ENCODE measurements at places on chromosomes 6 and 20.

GRCh38 chr6:135188718-135189117, 7.6 kb downstream of the MYB start:
- DNase-seq = no peak

DNA sequence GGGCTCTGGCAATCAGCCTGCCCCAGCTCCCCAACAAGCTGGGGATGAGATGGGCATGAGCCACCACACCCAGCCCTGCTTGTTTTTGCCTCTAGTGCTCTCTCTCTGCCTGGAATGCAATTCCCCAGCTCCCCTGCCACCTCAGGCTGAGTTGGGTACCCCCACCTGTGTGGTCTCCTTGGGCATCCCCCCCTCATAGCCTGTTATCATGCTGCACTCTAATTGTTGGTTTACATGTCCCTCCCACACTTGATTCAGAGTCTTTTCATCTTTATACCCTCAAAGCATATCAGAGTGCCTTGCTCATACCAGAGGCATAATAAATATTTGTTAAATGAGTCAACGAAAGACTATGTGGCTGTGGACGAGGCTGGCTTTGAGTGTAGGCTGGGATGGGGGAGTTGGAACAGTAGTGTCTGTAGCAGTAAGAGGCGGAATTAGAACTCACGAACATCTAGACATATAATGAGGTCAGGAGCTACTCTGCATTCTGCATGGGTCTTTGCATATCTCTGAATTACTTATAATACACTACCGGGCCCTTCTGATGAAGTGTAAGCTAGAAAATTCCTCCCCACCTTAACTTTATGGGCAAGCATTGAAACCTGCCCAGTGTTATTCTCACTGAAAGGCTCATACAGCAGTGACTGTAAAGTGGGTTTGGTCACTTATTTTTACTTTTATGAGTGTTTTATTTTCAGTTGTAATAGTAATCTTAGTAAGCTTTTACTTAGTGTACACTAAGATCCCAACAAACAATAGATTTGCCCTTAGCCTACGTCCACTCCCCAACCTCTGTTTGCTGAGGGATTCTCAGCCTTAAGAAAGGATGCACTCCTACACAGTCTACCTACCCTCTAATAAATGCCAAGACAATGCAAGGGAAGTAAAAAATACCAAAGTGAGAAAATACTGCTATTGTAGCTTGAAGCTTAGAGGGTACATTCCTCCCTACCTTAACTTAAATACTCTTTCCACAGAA, 58.7 kb downstream of the EDN1 start:
- peak; percentile 60 for DNase-seq

GRCh38 chr20:62294516-62294915, 8.3 kb upstream of the ADRM1 start:
- no peak for DNase-seq

- DNase-seq = no peak
Measured at GRCh38 chr6:25918083-25918683, 12.3 kb downstream of the SLC17A2 start.

DNA sequence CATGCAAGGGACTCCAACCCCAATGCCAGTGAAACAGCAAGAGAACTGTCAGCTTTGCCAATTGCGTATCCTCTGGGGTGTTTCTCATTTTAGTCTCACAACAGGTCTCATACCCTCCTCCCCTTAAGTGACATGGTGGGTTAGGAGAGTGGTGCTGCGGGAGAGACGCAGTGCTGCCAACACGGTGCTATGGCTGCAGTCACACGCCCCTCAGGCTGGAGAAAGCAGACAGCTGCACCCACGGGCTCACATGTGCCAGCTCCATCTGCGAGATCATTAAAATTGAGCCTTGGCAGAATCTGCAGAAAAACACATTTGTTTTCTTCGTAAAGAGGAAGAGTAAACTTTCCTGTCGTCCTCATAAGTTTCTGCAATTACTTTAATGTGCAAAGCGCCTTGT, 114.7 kb downstream of the ANKRD60 start:
- no peak for DNase-seq

- DNase-seq = no peak
Measured at GRCh38 chr6:108134213-108134970, 31.4 kb upstream of the NR2E1 start.

GRCh38 chr20:50491168-50491567, 19.0 kb upstream of the PTPN1 start:
- DNase-seq = no peak

DNA sequence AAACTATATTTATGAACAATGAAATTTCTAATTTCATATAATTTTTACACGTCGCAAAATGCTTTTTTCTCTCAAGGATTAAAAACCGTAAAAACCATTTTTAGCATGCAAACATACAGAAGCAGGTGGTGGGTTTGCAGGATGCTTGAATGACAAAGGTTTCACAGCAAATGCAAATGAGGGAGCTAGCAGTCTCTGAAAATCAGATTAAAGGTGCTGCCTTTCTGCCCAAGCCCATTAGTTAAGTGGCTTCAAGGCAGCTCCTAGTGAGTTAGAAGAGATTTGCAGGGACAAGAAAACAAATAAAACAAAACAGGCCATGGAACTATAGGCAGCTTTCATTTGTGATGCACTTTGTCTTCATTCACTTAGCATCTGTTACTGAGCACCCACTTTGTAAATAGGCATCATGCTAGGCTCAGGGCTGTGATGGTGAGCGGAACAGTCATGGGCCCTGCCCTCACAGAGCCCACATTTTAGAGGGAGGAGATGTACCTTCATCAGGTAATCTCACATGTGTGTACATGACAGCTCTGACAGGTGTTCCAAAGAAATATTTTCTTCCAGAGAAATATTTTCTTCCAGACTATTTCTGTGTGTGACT, 29.5 kb downstream of the NAPB start:
- DNase-seq = no peak

DNA sequence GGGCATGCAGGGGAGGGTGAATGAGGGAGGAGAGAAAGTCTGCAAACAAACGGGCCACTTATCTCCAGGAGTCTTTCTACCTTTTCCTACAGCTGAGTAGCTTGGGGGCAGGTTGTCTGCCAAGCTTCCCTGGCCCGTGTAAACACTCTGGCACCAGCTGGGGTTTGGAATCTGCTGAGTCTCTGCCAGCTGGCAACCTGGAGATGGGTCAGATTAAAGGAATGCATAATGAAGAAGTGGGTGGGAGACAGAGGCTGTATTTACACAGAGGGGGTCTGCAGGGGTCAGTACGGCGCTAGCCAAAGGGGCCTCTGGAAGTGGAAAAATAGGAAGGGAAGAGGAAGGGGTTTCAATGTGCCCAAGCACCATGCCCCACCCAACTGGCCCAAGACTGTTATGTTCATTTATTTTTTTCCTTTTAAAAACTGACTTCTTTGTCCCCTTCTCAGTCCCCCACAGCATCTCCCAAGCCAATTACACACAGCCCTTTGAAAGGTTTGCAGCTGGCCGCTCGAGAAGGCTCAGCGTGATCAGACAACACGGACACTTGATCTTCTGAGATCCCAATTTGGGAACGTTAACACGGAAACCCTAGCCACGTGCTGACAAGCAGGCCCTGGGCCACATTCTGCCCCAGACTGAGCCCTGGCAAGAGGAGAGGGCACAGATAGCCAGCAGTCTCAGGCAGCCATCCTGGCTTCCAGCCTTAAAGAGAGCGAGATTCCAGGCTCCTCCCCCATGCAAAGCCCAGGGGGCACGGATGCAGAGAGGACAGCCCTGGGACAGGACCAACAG, 25.2 kb downstream of the TRAM2 start:
- peak; percentile 67 for DNase-seq

DNA sequence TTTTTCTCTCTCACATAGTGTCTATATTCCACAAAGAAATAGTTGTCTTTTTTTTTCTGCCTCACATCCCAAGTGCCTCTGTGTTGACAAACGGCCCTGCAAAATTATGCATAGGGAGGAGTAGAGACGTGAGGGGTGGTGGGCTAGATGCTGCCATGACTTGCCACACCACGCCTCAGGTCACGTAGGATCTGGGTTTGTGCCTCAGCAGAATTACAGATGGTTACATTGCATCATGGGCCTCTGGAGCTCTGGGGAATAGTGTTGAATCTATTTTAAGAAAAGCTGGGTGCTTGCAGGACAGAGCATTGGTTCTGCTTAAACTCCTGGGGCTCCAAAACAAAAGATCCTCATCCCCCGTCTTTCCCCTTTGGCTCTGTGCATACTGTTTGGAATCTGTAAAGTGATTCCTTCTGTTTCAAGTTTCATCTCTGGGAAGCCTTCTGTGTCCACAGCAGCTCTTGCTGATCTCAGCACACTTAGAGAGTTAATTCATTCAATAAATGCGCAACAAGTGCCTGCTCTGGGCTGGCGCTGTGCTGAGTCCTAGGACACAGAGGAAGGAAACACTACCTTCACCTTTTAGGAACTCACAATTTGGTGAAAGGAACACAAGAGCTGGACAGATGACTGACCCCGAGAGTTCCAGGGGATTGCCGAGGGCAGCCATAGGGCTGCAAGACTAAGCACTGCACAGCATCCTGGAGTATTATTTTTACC, 2.4 kb downstream of the FANCE start:
- no peak for DNase-seq

GRCh38 chr20:44594730-44595129, 12.4 kb downstream of the PKIG start:
- no peak for DNase-seq

- no peak for DNase-seq
Measured at GRCh38 chr6:168799067-168799466, 358.1 kb downstream of the SMOC2 start.

GRCh38 chr6:56692523-56693245, 50.0 kb upstream of the DST start:
- no peak for DNase-seq

GRCh38 chr6:43450699-43451131, 4.6 kb downstream of the DLK2 start:
- DNase-seq = no peak

- DNase-seq = no peak
Measured at GRCh38 chr6:28442586-28442985, 705 bp downstream of the ZSCAN23 start.

DNA sequence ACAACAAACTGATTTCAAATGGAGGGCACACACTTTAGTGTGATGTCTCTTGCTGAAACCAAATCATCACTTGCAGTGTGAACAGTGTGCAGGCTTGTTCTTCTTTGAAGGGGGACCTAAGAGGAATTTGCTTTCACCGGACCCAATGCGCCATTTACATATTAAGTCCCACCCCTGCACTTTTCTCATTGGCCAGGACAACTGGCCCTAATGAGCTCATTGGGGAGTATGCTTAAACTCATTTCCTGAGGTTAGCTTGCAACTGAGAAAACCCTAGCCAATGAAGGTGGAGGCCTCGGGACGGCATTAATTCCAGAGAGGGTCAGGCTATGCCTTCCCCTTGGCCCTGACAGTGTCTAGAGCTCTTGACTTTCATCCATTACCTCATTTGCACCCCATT, 58.7 kb downstream of the VEGFA start:
- DNase-seq = no peak

DNA sequence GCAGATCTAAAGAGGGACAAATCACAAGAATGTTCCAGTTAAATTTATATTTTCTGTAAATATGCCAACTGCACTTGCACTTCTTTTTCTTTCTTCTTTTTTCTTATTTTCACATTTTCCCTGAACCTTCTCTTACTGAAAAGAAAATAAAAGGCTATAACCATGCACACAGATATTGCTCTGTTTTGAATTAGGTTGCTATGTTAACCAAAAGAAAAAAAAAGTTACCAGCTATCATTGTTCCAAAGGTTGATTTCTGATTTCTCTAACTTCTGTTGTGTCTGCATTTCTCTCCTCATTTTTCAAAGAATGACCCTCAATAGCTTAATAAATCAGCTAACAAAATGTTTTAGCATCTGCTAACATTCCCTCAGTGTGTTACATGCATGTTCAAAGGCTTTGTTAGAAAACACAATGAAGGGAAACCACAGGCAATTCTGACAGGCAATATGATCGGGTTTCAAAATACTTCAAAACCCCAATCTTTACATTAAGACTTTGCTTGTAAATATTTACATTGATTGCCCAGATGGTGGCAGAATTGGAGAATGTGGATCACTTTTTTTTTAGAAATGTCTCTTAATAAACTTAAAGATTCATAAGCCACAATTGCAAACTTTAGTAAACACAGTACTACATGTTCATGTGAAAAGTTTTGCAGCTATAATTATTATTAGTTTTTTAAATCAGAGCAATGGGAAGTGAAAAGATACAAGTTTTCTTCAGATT, 928.3 kb upstream of the FLRT3 start:
- DNase-seq = no peak

GRCh38 chr6:75719133-75719532, 29.9 kb upstream of the MYO6 start:
- DNase-seq = no peak

- DNase-seq = no peak
Measured at GRCh38 chr6:5941188-5941587, 65.5 kb downstream of the NRN1 start.

- DNase-seq = no peak
Measured at GRCh38 chr6:41239467-41240159, 11.5 kb downstream of the TREML4 start.

GRCh38 chr6:16267428-16268263, 29.3 kb downstream of the GMPR start:
- no peak for DNase-seq

DNA sequence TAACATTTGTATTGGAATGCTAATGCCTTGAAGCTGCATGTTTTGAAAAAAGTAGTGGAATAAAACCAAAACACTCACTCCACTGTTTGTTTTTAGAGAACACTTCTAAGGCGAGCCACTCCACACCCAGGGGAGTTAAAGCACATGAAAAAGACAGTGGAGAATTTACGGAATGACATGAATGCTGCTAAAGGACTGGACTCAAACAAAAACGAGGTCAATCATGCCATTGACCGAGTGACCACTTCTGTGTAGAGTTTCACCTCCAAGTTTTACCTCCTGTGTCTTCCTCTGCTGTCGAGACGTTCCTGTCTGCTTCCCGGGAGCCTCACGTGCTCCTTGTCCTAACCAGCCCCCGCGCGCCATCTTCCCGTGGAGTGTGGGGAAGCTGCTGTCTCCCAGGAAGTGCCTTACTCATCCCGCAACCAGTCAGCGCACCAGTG, 127.8 kb downstream of the LRRC1 start:
- DNase-seq = no peak

DNA sequence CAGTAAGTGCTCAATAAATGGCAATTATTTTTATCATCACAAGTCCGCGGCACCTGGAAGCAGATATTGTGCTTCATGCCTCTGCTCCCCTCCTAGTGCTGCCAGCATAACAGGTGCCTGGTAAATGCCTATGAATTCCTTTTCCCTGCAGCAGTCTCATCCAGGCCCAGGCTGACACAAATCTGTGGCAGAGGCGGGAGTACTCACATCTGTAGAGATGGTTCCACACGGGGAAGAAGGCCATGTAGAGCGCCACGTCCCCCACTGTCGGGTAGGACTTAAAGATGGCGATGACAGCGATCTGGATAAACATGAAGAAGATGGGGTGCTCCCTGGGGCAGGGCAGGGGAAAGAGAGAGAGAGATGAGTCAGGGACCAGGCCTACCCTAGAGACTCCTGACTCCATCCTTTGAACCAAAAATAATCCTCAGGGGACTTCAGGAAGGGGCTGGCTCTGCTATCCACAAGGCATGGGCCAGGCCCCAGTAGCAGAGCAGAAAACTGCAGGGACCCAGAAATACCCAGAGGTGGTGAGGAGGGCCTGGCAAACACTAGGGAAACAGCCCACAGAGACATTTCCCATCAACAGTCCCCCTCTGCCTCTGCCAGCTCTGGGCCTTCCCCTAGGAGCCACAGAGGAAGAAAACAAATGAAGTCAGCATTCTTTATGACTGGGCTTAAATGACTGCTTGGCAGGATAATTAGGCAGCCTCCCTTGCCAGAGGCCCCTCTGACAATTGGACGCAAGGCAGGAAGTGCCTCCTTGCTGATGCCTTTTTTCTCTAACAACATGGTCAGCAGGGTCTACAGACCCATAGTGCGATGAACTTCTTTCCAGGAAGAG, 23.0 kb downstream of the MAP1LC3A start:
- no peak for DNase-seq

GRCh38 chr6:74891349-74891831, 314.5 kb downstream of the COL12A1 start:
- DNase-seq = no peak

Data from lower lobe of right lung (tissue), 2 donors.